RKO (cell line): ENCODE measurements at places on chromosomes 7 and 10.

- peak; percentile 100 for DNase-seq
Observed at GRCh38 chr7:116630932-116631671, 40.9 kb upstream of the MET start.

- DNase-seq = peak; percentile 81
Observed at GRCh38 chr7:127514499-127514898, 70.9 kb downstream of the GCC1 start.

- DNase-seq = peak; percentile 49
Observed at GRCh38 chr7:87784424-87784823, 91.7 kb downstream of the SLC25A40 start.

GRCh38 chr7:471866-472639, 47.6 kb downstream of the PDGFA start:
- DNase-seq = no peak

GRCh38 chr7:150465414-150465813, 15.0 kb downstream of the GIMAP8 start:
- DNase-seq = no peak

DNA sequence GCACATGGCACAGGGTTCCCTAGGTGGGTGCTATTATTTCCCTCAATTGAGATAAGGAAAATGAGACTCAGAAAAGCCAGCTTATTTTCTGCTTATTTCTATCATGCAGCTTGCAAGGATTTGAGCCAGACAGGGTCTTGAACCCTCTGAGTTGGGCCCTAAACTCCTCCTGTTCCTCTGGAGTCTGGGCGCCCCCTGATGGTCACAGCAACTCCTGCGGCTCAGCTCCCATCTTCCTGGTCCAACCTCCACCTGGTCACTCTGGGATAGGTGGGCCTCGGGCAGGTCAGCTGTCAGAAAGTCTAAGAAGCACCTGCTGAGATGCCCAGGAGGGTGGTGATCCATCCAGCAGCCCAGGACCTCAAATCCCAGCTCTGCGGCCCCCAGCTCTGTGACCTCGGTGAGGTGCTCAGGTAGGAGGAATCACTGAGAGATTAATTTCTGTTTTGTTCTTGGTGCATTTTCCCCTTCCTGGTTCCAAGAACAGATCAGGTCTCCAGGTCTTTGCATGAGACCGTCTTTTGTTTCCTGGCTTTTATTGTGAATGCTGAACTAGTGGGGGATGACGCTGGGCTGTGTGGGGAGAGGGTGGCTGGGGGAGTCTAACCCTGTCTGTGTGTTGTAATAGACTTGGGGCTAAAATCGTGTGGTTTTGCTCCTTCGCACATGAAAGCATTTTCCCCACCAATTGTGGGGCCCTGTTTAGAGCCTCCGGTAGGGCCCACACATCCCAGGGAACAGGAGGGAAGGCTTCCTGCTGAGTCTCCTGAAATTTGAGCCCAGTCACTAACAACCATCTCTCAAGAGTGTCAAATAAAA, 32.8 kb downstream of the TMEM130 start:
- DNase-seq = peak; percentile 29

DNA sequence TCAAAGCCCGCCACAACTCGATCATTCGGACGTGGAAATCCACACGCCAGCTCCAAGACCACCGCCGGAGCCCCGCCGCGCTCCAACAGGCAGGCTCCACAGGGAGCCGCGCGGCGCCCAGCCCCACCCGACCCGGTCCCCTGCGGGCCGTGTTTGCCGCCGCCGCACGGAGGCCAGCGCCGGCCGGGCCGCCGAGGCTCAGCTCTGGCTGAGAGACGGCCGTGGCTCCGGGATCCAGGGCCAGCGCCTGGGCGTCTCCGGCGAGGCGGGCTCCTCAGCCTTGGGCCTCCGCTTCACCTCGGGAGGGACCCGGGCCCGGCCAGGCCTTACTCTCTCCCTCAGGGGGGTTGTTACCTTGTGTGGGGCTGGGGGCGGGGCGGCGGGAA, 333 bp downstream of the SMNDC1 start:
- no peak for DNase-seq

DNA sequence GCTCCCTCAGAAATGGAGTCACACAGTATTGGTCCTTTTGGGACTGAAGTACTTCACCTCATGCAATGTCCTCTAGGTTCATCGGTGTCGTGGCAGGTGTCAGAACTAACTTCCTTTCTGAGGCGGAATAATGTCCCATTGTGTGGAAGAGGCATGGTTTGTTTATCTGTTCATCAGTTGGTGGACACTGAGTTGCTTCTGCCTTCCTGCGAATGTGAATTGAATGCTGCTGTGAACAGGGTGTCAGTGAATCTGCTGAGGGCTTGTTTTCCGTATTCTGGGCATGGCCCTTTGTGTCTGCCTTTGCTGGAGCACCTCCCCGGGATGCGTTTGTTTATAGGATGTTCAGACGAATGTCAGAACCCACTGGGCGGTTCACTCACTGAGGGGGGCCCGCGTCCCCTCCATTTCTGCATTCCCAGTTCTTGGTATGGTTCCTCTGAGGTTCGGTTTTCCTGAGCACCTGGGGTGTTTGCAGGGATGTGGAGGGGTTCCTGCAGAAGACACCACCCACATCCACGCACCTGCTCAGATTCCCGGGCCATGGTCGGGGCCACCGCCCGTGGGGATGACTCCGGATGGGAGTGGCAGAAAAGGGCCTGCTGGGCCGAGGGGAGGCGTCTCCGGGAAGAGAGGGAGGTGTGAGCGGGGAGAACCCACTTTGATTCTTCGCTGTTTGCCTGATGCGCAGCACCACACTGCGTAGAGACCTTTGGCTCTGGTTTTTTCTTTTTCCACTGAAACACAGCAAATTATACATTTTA, 33.1 kb downstream of the CHST12 start:
- no peak for DNase-seq

DNA sequence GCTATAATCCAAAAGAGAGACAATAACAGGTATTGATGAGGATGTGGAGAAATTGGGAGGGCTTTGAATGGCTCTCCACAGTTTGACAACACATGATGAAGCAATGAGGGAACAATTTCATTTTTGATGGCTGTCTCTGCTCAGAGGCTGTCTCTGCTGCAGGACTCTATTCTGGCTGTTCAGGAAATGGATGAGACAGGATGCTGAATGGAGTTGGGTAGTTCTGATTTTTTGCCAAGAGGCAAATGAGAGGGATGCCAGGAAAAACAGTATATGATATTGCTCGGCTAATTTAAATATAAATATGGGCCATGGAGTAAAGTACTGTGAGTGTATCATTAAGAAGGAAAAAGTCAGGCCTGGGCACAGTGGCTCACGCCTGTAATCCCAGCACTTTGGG, 16.8 kb downstream of the APBB1IP start:
- no peak for DNase-seq

DNA sequence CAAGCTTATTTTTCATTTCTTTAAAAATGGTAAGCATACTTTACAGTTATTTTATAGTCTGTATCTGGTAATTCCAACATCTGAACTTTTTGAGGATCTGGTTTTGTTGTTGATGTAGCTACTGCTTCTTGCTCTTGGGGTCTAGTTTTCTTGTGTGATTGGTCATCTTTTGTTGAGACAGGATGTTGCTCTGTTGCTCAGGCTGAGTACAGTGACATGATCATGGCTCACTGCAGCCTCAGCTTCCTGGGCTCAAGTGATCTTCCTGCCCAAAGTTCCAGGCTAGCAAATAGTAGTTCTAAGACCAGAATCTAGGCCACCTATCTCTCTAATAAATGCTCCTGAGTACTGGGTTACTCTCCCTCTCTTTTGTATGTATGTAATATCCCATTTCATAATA, 75.7 kb downstream of the NRCAM start:
- DNase-seq = peak; percentile 66

- no peak for DNase-seq
Observed at GRCh38 chr10:130047336-130047735, 63.3 kb downstream of the C10orf143 start.

DNA sequence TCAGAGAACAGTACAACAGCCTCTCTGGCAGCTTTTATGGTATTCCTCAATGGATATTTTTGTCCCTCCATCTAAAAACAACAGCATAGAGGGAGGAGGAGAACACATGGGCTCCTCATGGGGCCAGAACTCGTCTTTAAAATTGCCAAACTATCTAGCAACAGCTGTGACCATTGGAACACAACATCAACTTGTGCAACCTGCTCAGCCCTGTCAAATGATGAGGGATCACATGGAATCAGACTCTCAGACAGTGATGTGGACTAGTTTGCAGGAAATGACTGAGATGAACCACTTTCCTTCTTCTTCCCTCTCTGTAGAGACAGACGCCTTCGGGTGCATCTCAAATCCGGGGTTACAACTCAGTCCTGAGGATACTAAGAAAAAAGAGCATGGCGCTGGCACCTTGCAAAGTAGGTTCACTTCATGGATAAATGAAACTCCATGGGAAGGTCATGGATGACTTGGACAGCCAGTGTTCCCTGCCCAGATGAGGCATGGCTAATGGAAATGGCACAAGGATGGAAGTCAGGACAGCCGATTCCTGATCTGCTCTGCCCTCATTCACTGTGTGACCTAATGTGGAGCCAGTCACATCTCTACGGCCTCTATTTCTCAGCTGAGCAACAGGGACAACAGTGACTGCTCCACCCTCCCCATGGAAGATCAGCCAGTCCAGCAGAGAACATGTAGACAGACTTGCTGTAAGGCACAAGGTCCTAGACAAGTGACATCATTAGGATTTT, 24.6 kb upstream of the DGKI start:
- no peak for DNase-seq

DNA sequence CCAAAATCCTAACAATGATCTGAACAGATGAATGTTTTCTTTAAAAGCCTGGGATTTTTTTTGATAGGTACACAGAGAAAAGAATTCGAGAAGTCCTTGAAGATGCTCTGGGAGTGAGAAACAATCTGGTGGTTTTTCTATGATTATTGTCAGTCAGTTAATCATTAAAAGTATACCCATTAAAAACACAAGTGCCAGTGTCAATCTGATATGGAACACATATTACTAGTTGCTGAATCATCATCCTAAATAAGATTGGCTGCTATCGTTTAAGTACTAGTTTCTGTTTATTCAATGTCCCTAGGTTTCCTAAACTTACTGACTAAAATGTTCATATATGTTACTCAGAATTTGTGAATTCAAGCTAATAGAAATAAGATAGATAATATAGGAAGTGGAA, 16.1 kb downstream of the COL28A1 start:
- no peak for DNase-seq

- peak; percentile 97 for DNase-seq
Observed at GRCh38 chr7:2863461-2864066, 19.5 kb upstream of the GNA12 start.

DNA sequence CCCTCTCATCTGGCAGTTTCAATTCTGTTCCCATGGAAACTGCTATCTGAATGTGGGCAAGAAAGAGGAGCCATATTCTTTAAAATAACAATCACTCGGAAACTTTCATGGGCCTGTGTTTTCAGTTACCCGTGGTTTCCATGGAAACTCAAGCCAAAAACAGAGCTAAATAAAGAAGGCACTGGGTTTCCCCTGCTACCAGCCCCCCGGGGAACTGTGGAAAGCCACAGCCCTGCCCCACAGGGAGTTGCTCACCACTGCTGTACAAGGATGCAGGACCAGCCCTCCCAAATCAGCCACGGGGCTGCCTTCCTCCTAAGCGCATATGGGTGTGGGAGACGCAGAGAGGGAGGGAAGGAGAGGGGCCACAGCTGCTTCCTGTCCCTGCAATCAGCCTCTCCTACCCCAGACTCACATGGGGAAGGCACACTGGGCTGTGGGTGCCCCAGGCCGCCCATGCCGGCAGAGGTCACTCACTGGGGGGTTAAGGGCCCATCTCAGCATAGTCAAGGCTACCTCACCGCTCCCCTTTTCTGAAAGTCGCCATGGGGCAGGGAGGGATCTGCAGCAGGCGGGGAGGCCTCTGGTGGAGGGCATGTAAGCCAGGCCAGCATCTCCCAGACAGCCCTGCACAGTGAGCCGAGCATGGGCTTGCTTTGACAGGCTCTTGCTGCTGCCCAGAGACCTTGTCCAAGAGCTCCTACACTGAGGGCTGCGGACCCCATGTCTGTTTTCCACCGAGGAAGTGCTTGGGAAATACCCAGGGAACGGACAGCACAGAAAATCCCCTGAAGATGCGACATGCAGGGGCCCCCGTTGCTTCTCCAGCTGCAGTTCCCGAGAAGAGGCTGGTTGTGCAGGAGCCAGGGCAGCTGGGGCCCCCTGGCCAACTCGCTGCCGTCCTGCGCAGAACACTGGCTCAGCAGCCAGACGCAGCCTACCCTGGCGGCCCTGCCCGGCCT, 157.3 kb upstream of the PPP2R2D start:
- no peak for DNase-seq

GRCh38 chr10:120891365-120891764, 40.2 kb downstream of the WDR11 start:
- DNase-seq = no peak

DNA sequence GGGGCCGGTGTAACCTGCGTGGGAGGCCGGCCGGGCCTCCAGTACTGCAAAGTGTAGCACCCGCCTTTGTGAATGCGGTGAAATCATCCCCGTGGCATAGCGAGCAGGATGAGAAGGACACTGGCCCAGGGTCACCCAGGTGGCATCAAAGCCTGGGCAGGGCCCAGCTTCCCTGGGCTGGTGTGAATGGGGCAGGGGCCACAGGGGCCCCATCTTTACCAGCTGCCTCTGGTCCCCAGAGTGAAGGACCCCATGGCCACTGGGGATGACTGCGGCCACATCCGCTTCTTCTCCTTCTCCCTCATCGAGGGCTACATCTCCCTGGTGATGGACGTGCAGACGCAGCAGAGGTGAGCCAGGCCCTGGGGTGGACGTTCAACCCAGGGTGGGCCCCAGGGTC, 53.8 kb downstream of the RCC1L start:
- DNase-seq = no peak

GRCh38 chr10:35998026-35998425, 355.9 kb upstream of the FZD8 start:
- DNase-seq = no peak

GRCh38 chr7:54255242-54255641, 286.9 kb upstream of the VSTM2A start:
- DNase-seq = no peak

- no peak for DNase-seq
Observed at GRCh38 chr7:106570948-106571418, 90.0 kb downstream of the CCDC71L start.

DNA sequence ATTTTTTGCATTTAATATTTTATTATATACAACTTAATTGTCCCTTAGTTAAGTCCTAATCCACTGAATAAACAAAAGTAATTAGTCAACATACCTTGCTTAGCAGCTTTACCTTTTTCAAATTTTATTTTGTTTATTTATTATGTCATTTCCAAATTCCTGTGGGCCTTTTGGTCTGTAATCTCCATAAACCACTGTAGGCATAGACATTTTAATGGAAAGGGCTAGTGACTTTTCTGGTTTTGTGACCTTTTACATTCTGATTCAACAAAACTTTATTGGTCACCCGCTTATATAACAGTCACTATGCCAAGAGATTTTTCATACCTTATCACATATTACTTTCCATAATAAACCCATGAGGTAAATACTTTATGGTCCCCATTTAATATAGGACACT, 181.3 kb upstream of the PRPS1L1 start:
- no peak for DNase-seq

DNA sequence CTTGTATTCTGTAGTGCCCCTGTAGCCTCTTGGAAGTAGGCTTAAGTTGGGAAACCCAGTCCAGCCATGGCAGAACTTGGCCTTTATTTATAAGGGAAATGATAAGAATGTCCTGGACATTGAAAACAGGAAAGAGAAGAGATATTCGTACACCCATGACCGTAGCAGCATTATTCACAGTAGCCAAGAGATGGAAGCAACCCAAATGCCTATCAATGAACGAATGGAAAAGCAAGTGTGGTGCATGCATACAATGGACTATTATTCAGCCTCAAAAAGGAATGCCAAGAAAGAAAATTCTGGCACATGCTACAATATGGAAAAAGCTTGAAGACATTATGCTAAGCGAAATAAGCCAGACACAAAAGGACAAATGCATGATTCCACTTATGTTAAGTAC, 315.3 kb downstream of the CXCL12 start:
- no peak for DNase-seq
